ENCODE measurements at places on chromosomes 12 and 14.

DNA sequence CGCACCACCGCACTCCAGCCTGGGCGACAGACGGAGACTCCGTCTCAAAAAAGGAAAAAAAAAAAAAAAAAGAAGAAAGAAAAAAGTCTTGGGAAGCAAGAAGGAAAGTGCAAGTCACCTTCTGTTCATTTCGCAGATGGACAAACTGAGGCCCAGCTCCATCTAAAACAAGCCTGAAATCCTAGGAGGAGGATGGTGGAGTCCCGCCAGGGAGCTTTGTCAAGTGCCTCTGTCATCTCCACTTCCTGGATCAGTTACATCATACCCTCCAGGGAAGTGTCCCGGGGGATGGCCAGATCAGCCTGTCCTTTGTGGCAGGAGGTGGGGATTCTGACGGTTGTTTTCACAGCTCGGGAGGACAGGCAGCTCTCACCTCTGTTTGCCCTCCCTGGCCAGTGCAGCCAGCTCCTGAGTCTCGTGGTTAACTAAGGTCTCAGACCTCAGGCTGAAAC lies 8.7 kb upstream of the SDSL start:
- no peak for DNase-seq

DNA sequence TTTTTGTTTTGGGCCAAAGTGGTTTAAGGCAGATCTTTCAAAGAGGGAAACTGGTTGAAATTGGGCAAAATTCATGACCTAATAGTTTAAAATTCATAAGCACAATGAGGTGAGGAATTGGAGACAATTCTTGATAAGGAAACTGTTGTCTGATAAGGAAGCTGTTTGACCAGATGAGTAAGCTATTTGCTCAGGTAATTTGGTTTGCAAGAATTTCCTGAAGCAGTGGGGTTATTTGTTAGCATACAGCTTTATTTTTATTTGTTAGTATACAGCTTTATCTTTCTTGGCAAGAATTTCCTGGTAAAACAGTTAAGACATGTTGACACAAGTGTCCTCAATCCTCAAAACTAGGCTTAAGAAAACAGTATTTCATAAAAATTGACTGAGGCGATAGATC lies 559.0 kb downstream of the GALC start:
- no peak for DNase-seq

DNA sequence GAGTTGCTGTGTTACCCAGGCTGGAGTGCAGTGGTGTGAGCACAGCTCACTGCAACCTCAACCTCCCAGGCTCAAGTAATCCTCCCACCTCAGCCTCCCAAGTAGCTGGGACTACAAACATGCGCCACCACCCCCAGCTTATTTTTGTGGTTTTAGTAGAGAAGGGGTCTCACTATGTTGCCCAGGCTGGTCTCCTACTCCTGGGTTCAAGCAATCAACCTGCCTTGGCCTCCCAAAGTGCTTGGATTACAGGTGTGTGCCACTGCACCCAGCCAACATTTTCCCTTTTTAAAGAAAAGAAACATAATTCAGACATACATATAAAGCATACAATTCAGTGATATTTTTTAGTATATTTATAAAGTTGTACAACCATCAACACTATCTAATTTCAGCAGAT lies 44.4 kb downstream of the RESF1 start:
- DNase-seq, result no peak

- DNase-seq, result no peak
Measured at GRCh38 chr12:32551058-32551457, 128.0 kb upstream of the DNM1L start.

GRCh38 chr12:115973968-115974724 lies 303.3 kb downstream of the MED13L start:
- no peak for DNase-seq

DNA sequence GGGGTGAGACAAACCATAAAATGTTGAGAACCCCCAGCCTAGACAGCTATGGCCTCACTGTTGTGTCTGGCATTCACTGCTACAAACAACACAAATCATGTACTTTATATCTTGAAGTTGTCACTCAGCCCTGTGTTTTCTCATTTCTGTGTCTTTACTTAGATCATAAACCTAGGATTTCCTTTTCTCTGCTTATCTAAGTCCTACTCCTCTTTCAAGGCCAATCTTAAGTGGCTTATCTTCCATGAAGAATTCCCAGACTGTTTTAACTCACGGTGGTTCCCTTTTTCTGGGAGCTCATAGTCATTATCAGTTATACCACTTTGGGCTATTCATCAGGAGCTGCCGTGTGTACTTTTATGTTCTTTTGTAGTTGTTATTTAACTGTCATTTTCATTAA lies 42.1 kb downstream of the FLRT2 start:
- no peak for DNase-seq

GRCh38 chr12:67141296-67142018 lies 127.7 kb upstream of the CAND1 start:
- DNase-seq, result no peak

DNA sequence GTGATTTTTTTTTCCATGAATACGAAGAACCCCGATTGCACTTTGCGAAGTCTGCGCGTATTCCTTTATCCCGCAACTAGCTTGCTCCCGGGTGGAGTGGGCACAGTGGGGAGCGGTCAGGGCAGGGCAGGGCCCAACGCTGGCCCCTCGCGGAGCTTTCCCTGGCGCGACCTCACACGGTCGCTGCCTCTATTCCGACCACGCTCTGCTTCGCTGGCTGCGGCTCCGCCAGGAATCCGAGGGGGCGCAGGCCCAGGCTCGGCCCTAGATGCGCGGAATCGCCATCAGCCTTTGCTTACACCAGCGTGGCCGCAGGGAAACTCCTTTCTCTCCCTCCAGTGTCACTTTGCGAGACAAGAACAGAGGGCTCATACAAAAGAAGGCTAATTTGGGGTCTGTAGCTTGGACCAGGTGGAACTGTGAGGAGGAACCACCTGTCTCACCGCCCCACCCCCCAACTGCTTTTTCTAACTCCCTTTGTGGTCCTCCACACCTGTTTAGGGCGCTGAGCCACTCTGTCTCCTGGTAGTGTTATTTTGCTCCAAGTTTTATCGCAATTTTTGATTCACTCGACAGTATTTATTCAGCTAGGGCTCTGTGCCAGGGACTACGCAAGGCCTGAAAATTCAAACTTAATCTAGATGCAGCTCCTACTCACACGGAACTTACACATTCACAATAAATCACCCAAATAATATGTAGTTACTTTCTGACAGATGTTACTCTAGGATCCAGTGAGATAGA lies 3.1 kb upstream of the NKX2-1 start:
- no peak for DNase-seq

- DNase-seq, result no peak
Measured at GRCh38 chr12:79766705-79767464, 76.1 kb upstream of the PAWR start.

GRCh38 chr14:89422952-89423345 lies 5.9 kb upstream of the FOXN3 start:
- DNase-seq, result no peak

GRCh38 chr14:44896275-44897040 lies 65.3 kb downstream of the KLHL28 start:
- no peak for DNase-seq

DNA sequence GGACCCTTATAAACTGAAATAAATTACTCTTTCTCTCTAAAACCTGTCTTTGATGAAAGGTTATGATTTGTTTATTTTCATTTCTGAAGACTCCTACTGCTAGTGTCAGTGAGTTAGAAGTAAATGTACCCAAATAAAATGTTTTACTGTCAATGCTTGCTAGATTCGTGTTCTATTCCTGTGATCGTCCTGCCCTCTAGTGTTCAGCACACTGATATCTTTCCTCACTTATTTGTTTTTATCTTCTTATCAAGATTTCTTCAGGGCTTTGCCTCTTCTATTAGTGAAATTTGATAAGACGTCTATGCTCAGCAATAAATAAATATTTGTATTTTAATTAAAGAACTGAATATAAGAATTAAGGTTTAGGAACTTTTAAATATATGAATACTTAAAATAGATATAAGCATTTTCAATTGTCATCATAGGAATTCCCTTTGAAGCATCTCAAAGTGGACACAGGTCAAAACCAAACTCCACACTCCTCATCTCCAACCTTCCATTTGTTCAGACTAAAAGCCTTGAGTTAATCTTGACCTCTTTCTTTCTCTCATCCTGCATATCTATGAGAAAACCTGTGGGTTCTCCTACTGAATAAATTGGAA lies 75.8 kb downstream of the C12orf50 start:
- peak; percentile 30 for DNase-seq

DNA sequence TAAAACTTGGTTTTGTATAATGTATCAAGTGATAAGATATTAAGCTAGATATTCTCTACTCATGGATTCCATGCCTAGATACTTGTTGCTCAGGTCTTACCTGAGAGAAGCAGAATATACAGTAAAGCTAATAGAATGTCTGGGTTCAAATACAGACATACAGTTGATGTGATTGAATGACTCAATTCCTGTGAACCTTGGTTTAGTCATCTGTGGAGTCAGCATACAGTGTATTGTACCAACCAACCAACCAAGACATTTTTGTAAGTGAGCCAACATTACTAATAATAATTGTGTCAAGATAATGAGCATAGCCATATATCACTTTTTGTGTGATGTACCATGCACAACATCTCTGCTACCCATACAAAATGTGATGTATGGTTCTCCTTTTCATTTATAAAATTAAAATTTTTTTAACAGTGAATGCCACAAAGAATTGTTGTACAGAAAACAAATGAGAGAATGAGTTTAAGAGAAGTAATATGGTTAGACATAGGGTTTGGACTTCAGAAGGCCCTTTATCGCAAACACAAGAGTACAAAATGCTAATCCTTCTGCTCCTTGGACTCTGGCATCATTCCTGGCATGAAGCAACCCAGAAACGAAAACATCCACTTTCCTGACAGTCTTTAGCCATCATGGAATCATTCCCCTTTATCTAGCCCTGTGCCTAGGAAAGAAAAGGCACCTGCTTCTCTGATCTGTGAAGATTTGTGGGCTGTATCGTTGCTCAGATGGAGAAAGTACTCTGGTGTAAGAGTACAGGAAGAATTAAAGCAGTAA lies 977.2 kb upstream of the USP15 start:
- DNase-seq, result no peak
